ENCODE measurements at places on chromosomes 12 and 14.

DNA sequence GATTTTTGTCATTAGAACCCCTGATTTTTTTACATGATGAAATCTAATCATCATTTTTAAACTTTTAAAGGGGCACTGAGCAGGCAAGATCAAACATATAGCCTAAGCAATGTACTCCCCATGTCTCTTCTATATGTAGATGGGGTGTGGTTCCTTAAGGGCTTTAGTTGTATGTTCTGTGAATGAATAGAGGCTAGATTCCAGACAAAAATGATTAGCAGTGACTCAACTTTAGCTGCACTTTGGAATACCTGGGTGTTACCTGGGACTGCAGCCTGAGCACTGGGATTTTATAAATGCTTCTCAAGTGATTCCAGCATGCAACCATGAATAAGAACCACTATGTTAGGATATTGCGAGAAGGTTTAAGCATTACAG is 256.7 kb upstream of the PLEKHG7 start:
- no peak for DNase-seq

GRCh38 chr12:96301732-96302131 is 98.5 kb downstream of the CDK17 start:
- no peak for DNase-seq

- DNase-seq = peak; percentile 49
Measured at GRCh38 chr12:132205271-132206045, 61.2 kb downstream of the NOC4L start.

GRCh38 chr14:43803076-43803689 is 703.9 kb downstream of the FSCB start:
- DNase-seq = no peak

DNA sequence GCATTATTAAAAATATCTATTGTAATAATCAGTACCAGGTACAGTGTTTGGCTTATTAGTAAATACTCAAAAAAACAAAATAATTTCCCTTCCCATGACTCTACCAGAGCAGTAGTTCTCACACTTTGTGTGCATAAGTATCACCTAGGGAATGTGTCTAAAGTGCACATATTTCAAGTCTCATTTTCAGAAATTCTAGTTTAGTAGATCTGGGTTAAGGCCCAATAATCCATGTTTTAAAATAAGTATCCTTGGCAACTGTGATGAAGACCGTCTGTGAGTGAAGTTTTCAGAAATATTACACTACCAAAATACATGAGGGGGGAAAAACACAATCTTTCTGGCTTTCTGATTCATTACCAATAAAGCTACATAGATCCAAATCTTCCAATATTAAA is 237.6 kb downstream of the SLC2A13 start:
- no peak for DNase-seq

- DNase-seq = no peak
Measured at GRCh38 chr12:52873832-52874572, 25.2 kb upstream of the KRT78 start.

- DNase-seq = no peak
Measured at GRCh38 chr14:73311708-73312030, 74.4 kb downstream of the PAPLN start.

DNA sequence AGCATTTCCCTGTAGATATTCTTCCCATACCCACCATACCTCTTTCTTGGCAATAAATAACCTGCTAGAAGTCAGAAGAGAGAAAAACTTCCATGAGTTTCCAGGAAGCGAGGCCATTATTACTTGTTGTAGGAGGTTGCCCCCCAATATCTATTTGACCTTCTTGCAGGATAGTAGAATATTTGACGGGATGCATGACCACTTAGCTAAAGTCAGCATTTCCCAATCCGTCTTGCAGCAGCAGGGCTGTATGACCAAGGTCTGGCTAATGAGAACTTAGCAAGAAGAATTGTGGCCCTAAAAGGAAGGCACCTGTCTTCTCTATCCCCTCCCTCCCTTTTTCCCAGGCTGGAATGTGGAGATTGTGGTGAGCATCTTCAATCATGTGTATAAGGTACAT is 51.5 kb downstream of the NINJ2 start:
- DNase-seq = no peak

- no peak for DNase-seq
Measured at GRCh38 chr14:99671235-99672224, 12.6 kb upstream of the CYP46A1 start.

DNA sequence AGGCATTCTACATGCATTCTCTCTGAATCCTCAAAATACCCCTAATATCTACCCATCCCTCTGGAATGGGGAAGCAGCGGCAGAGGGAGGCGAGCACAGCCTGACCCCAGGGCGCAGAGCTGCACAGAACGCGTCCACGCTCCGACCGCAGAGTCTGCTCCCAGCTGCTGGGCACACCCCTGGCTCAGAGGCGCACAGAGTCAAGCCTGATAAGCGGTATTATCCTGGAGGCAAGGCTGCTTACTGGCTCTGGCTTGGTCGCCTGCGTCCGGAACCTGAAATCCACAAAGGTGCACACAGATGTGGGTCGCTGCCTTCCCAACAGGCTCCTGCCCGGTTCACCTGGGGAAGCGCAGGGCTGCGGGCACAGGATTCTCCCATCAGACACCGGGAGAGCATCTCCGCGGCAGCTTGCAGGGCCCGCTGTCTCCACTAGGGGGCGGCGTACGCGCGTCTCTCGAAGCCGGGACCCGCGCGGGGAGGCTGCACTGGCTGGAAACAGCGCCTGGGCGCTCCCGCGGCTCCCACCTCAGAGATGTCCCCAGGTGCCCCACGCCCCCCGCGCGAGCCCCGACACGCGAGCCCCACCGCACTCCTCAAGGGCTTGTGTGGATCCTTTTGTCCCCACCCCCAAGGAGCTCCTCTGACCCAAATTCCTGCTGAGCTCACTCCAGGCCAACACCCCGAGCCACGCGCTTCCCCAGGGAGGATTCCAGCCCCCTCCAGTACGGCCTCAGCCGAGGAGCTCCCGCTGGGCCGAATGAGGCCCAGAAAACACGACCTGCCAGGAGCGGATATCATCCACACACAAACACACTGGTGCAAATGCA is 120.1 kb upstream of the FZD10 start:
- no peak for DNase-seq

DNA sequence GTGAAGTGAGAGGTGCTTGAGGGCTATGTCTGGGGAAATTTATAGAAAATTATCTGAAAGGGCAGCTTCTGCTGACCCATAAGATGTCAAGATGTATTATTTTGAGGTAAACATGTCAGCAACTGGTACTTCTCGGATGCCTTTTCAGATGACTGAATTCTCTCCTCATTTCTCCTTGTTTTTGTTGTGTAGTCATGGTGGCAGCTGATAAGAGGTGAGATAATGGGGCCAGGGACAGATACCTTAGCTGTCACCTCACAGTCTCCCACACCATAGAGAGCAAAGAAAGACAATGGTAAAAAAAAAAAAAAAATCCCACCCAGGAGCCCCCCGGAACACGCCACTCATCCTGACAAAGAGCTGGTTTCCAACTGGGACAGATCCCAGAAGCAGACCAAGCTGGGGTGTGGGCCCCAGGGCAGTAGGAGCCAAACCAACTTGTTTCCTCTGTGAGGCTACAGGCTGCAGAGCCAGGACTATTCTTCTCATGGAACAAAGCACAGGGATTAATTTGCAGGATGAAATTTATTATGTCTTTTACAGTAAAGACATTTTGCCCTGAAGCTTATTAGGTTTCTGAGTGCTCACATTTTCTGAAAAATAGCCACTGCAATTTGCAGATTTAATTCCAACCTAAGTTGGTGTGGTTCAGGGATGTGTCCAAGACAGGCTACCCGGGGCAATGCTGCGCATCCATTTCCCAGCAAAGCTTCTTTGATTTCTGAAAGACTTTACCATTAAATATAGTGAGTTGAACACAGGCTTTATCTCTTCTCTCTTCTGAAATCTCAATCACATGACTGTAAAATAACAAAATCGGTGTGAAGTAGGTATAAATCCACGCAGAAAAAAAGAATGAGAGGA is 52.2 kb downstream of the NDUFA12 start:
- no peak for DNase-seq

- no peak for DNase-seq
Measured at GRCh38 chr12:2629051-2629450, 165.7 kb upstream of the FKBP4 start.

GRCh38 chr12:23628806-23629205 is 320.7 kb downstream of the SOX5 start:
- no peak for DNase-seq

DNA sequence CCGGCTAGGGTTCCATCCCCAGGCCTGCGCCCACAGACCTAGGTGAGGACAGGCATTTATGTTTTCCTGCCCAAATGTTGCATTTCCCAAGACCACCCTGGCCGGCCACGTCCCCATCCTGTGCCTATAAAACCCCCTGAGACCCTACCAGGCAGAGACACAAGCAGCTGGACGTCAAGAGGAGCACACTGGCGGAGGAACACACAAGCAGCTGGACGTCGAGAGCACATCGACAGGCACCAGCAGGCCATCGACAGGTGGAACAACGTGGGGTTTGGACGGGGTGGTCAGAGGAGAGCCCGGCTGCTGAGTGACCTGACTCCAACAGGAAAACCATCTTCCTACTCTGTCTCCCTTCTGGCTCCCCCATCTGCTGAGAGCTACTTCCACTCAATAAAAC is 19.6 kb upstream of the LDHB start:
- no peak for DNase-seq

DNA sequence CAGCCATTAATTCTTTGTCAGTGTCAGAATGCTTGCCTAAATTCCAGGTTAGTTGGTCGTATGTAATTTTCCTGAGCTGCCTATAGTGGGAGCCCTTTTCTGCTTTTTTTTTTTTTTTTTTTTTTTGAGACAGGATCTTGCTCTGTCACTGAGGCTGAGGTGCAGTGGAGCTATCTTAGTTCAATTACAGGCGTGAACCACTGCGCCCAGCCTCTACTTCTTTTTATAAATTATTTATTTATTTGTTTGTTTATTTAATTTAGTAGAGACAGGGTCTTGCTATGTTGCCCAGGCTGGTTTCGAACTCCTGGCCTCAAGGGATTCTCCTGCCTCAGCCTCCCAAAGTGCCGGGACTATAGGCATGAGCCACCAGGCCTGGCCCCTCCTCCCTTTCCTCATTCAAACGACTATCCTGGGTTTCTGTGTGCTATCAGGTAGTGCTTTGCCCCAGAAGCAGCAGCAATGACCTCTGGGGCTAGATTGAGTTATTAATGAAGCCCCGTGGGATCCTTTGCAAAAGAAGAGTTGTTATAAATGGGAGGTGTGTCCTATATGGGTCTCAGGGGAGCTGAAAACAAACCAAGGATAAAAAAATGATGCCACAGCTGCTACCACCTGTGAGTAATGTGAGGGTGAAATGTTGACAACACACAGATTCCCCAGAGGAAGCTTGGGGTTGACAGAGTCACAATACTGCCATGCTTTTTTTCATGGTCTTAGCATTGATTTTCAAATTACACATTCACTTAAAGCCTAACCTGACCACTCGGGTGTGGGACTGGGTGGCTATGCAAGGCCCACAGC is 34.6 kb upstream of the NFKBIA start:
- peak; percentile 32 for DNase-seq

- no peak for DNase-seq
Measured at GRCh38 chr14:78673845-78674244, 503.7 kb downstream of the NRXN3 start.

- DNase-seq = no peak
Measured at GRCh38 chr12:45243963-45244362, 28.1 kb downstream of the ANO6 start.

- peak; percentile 85 for DNase-seq
Measured at GRCh38 chr14:91373591-91374254, 43.9 kb downstream of the CCDC88C start.

DNA sequence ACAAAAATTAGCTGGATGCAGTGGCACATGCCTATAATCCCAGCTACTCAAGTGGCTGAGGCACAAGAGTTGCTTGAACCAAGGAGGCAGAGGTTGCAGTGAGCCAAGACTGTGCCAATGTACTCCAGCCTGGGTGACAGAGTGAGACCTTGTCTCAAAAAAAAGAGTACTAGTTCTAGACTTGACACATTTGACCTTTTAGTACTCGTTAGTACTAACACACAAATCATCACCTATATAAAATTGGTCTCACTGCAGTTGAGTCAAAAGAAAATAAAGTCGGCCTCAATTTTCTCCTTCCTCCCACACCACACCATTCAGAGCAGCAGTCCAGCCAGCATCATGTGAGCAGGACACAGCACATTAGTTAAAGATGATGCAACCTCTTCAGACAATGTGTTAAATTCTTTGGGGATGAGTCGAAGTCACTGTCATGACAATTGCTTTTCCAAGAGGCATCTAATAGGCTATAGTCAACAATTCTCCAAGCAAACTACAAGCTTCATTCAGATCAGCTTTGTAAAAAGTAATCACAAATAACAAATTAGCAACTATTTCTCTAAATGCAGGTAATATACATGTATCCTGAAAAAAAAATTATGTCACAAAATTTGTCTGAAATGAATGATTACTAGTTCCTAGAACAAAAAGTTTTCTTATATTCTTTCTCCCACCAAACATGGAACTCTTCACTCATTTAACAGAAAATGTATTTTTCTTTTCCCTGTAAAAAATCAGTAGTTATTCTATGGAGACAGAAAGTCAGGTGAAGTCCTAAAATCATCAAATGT is 55.6 kb downstream of the CLIP1 start:
- DNase-seq = no peak

- no peak for DNase-seq
Measured at GRCh38 chr12:132167611-132168310, 23.5 kb downstream of the NOC4L start.

DNA sequence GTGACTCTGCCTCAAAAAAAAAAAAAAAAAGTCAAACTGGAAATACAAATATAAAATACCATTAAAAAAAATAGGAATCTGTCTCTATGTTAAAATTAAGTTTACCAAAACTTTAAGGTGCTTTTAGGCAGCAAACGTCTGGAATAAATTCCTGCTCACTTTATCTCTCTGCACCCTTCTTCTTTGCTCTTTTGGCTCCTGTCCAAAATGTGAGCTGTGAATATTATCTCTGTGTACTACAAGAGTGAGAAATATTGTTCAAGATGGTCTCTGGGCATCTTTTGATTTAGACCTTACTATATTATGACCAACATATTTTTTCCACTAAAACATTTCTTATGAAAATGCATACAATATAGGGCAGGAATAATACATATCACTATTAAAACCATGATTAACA is 63.7 kb downstream of the PUS7L start:
- no peak for DNase-seq

DNA sequence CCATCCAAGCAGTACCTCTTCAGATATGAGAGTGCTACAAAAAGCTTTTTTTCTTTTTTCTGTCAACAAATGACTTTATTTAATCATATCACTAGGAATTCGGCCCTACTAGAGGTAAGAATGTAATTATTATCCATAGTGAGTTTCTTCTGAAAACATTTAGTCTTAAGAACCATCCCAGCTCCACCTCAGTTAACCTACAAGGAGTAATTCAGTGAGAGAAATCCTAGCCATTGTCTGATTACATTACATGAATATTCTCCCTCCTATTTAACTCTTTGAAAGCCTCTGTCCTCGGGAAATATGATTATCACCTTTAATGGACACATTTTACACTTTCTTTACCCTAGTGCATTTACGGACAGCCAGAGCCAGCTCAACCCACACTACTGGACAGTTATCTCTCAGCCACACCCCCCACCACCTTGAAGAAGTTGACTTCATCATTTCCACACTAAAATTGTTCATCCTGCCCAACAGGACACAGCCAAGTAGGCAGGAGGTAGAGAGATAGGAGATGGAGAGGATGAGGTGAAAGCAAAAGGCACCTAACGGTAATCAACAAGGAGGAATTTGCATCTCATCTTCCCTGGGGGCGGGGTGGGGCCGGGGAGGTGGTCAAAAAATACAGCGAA is 1.3 kb downstream of the PPFIA2 start:
- no peak for DNase-seq

- DNase-seq = no peak
Measured at GRCh38 chr12:40216516-40217288, 8.1 kb upstream of the LRRK2 start.

Data from GM10248 (cell line).